GM20000 (cell line): ENCODE measurements at places on chromosomes 6 and 20.

DNA sequence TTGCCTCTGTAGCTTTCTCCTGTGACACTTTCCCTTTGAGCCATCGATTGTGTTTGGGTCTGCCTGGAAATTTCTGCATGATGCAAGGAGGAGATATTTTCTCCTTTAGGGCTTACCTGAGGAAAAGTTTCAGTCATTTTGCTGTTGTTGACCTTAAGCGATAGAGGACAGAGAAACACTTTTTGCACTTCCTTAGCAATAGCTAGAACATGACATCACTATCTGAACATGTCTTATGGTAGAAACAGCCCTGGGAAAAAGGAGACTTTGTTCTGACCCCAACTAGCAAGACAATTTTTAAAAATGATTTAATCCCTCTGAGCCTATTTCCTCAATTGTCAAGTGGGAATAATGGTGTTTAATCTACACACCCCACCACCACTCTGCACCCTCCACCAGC is 9.7 kb upstream of the FILIP1 start:
- peak; percentile 9 for DNase-seq

GRCh38 chr6:88562353-88563276 is 396.5 kb upstream of the CNR1 start:
- DNase-seq = no peak

DNA sequence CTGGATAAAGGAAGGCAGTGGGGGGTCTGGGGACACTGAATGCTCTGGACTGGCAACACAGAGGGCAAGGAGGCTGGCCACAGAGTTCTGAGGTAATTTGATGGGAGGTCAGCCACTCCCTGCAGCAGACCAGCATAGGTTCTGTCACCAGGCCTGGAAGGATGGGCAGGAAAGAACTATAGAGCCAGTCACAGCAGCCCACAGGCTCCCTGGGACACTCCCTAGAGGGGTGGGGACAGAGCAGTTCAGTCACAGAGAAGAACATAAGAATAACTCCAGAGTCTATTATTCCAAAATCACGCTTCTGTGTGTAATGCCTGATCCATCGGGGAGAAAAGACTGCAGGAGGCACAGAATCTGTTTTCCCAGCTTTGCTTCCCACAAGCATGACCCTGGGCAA is 19.6 kb downstream of the DYNLRB1 start:
- no peak for DNase-seq

GRCh38 chr6:44275271-44275748 is 5.1 kb downstream of the TMEM151B start:
- DNase-seq = no peak
